Muscle of leg (tissue), 16 donors: ENCODE measurements at places on chromosomes 6 and 20.
A peak's percentile ranks its signal among the peaks of the same experiment; 100 is the strongest.

- peaks cover 4% of the 10 kb centered on the region for H3K4me1 ChIP-seq
- no peak overlapping the region for H3K4me3 ChIP-seq
- H3K36me3 ChIP-seq = peaks cover 89% of the 10 kb centered on the region
- H3K27ac ChIP-seq = no peak overlapping the region
- DNase-seq = no peak
- no peaks in the 10 kb centered on the region for H3K27me3 ChIP-seq
These were observed 12.1 kb downstream of the VEGFA start for GRCh38 chr6:43781941-43782704.

GRCh38 chr6:154123155-154123956 is 84.3 kb downstream of the OPRM1 start:
- H3K4me3 ChIP-seq = no peak overlapping the region
- H3K27me3 ChIP-seq = no peaks in the 10 kb centered on the region
- H3K27ac ChIP-seq = no peak overlapping the region
- peak; percentile 5 for DNase-seq
- no peaks in the 10 kb centered on the region for H3K4me1 ChIP-seq

GRCh38 chr20:32522526-32522775 is 62.7 kb downstream of the NOL4L start:
- H3K27me3 ChIP-seq = no peaks in the 10 kb centered on the region
- H3K36me3 ChIP-seq = no peaks in the 10 kb centered on the region
- no peak overlapping the region for H3K4me3 ChIP-seq

- H3K36me3 ChIP-seq = peaks cover 11% of the 10 kb centered on the region
- no peaks in the 10 kb centered on the region for H3K4me1 ChIP-seq
- H3K27ac ChIP-seq = no peak overlapping the region
- peak; percentile 67 for DNase-seq
- no peaks in the 10 kb centered on the region for H3K27me3 ChIP-seq
These were observed 17.8 kb downstream of the TMEM30A start for GRCh38 chr6:75266716-75267291.

GRCh38 chr20:60068509-60068908 is 110.3 kb downstream of the CDH26 start:
- no peak overlapping the region for H3K27ac ChIP-seq
- no peaks in the 10 kb centered on the region for H3K36me3 ChIP-seq

DNA sequence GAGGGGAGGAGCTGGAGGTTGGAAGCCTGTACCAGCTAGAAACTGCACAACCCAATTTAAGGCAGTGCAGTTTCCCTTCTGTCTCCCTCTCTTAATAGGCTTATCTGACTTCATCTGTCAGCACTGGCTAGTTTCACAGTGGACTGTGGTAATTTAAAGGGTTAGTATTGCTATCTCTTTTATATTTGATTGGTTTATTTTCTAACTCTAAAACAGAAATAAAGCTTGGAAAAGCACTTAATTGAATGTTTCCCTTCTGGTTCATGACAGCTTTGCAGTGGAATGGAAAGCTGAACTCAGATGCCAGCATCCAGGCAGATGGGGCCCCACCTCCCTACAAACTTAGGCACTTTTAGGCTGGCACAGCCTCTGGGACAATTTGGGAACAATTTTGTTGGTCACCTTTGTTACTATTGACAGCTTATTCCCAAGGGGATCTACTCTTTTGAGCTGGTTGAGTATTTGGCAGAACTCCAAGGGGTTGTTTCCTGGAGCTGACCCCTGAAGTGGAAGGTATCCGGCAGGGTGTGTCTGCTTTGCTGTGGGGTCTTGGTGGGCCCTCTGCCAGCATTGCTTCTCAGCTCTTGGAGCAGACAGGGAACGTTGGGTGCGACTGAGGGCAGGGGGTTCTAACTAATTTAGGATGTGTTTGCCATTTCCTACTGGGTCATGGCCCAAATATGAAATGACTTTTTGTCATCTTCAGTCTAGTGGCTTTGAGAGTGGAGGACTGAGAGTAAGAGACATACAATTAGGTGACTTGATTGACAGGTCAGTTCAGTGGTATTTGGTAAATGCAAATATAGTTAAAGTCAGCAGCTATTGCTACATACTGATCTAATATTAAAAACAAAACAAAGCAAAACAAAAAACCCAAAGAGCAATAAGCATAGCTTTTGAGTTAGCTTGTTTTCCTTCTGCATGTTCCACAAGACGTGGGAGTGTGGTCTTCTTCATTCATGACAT is 9.3 kb downstream of the SH3BGRL2 start:
- H3K4me3 ChIP-seq = no peak overlapping the region
- DNase-seq = no peak
- H3K27ac ChIP-seq = no peak overlapping the region
- no peaks in the 10 kb centered on the region for H3K36me3 ChIP-seq
- H3K27me3 ChIP-seq = no peaks in the 10 kb centered on the region

- no peaks in the 10 kb centered on the region for H3K4me1 ChIP-seq
- H3K36me3 ChIP-seq = no peaks in the 10 kb centered on the region
- no peak overlapping the region for H3K27ac ChIP-seq
- no peak overlapping the region for H3K4me3 ChIP-seq
- H3K27me3 ChIP-seq = no peaks in the 10 kb centered on the region
These were observed 283.6 kb upstream of the CNR1 start for GRCh38 chr6:88449770-88450169.
